ENCODE measurements at places on chromosomes 7 and 10.

DNA sequence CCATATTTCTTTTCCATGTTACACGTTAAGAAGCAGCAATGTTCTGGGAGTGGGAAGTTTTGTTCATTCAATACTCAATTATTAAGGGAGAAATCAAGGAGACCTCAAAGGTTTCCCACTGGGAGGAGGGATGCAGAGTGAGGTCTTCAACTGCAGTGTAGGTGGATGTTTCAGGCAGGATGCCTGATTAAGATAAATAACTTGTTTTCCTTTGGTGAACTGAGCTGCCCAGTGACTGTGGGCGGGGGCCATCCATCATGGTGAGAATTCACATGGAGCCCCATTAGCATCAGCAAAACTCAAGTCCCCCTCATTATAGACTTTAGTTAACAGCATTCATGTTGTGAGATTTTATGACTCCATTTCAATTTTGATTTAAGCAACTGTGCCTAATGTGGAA is 121.1 kb downstream of the PLPP4 start:
- DNase-seq = no peak

DNA sequence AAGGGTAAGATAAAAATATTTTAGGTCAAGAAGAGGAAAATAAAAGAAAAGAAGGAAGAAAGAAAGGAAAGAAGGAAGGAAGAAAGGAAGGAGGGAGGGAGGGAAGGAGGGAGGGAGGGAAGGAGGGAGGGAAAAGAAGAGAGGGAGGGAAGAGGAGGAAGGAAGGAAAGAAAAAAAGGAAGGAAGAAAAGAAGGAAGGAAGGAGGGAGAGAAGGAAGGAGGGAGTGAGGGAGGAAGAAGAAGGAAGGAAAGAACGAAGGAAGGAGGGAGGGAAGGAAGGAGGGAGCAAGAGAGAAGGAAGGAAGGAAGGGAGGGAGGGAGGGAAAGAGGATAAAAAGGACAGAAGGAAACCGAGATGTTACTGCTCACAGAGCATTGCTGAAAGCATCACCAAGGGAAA is 209.5 kb upstream of the PITRM1 start:
- DNase-seq = no peak

- no peak for DNase-seq
Observed at GRCh38 chr10:119940487-119940886, 48.0 kb downstream of the SEC23IP start.

DNA sequence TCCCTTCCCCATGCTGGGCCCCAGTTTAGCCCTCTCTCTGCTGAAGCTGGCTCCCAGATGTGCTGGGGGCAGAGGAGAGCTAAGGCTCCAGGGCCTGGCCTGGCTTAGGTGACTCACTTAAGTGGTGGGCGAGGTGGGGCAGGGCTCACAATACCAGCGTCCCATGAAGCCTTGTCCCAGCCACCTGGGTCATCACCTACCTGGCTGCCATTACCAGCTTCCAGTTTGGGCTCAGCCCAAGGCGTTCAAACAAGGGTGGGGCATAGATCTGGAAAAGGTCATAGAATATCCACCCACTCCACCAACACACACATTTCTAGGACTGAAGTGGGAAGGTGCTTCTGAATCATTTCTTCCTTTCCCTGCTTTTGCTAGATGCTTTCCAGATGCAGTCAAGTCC is 8.3 kb downstream of the KAZALD1 start:
- DNase-seq = no peak

GRCh38 chr7:417973-418601 is 101.6 kb downstream of the PDGFA start:
- DNase-seq = no peak

GRCh38 chr10:95756041-95756761 is at the start of gene ENTPD1:
ENTPD1 (plus strand) TSS chr10:95756163; CDS start chr10:95756240, 77 bp downstream.
- no peak for DNase-seq

DNA sequence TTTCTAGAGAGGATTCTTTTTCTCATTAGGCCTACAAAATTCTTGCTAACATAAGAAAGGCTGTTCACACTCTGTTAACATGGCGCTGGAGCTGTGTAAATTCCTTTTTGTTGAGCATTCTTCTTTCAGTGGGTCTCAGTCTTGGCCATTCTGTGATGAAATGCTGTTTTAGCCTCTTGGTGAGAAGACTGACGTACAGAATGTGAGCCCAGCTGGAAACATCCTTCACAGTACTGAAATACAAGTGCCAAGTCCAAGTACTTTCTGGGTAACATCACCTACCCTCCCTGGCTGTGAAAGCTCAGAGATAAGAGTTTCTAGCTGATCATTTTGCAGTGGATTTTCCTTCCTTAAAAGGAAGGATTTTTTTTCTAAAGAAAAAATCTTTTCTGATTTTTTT is 231.8 kb downstream of the AHR start:
- DNase-seq = no peak

DNA sequence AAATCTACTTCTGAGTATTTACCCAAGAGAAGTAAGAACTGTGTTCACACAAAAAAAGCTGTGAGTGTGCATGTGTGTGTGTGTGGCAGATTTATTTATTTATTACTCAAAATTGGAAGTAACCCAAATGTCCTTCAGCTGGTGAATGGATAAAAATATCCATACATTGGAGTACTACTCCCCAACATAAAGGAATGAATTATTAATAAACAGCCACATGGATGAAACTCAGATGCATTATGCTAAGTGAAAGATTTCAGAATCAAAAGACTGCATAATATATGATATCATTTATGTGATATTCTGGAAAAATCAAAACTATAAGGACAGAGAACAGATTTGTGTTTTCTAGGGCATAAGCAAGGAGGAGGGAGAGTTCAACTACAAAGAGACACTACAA is 47.1 kb upstream of the DNAH11 start:
- no peak for DNase-seq

DNA sequence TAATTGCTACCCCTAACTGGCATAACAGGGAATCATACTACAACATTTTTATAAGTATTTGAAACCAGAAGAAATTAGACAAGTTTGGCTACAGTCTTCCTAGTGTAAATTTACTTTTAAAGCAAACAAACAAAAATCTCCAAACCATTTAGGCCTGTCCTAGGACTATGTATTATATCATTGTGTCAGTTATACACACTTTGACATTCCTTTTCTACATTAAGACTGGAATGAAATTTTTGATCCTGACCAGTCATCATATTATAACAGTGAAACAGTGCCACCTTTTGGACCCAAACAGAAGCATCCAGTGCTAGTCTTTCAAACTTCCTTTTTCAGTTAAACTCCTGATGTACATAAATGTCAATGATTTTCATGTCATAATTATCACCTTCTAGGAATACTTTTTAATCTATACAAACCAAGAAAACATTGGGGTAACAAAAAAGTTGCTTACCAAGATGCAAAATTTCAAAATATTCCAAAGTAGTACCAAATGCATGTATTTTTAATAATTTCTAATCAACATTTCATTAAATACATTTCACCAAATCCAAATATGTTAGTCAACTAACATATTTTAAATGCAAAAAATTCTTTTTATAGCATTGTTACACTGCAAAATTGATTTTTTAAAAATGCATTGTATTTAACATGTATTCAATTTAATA is 75.7 kb downstream of the IMMP2L start:
- DNase-seq = peak; percentile 38

DNA sequence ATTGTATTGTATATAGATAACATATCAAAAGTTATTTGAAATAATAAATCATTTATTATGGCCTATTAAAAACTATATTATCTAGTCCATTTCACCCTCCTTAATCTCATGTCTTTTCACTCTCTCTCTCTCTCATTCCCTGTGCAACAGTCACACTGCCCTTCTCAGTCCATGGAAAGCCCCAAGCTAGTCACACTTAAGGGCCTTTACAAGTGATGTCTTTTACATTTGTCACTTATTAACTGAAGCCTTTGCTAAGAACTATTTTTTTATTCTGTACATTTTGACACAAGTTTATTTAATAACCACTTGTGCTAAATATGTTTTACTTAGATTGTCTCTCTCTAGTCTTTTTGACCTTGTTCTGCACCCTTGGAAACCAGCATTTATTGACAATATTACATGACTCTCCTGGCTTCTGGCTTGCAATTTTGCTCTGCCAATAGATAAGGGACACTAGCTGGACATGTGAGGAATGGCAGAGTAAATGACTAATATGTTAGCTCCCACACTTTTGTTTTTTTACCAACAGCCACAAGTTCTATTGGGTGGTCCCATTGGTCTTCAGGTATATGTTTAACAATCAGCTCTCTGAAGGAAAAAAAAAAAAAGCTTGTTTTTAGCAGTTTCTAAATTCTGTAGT is 706.8 kb upstream of the POT1 start:
- no peak for DNase-seq

DNA sequence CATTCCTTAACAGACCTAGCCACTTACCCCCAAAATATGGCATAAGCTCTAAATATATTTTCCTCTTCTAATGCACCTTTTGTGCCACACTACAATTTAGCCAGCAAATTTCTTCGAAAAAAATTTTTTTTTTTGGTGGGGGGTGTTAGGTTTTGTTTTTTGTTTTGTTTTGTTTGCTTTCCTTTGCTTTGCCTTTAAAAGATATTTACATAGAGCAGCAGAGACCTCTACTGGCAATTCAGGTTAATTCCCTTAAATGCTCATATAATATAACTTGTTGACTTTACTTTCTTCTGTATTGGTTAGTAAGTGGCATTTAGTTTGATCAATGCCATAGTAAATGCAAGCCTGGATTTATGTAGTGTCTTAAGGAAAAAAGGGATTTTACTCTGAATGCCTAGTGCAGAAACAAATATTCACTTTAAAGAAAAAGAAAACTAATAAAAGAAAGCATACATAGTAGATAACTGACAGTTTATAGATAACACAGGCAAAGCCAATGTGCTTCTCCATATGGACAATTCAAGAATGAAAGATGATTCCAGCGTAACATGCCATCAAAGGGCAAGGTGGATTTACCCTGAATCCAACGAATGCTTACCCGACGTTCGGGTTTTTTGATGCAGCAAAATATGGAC is 1250.6 kb downstream of the GATA3 start:
- DNase-seq = no peak

GRCh38 chr10:33509231-33509831 is 174.9 kb upstream of the NRP1 start:
- peak; percentile 60 for DNase-seq

GRCh38 chr10:33056828-33057596 is 99.0 kb upstream of the ITGB1 start:
- DNase-seq = no peak

DNA sequence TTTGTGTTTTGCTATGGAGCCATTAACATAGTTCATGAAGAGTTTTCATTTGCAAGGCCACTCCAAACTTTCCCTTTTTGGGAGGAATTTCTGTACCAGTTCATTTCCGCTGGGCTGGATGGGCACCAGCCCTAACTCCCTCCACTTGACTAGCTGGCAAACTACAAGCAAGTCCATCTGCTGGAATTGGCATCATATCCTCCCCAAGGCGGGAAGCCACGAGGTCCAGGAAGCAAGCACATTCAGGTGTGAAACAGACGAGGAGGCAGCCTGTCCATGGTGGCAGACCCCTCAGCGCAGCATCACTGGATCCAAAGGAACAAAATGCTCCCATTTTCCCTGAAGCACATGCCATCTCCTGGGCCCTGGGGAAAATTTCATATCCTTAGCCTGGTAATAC is 125.8 kb downstream of the ABLIM1 start:
- DNase-seq = no peak

GRCh38 chr10:119644205-119644814 is 6.9 kb upstream of the BAG3 start:
- no peak for DNase-seq

DNA sequence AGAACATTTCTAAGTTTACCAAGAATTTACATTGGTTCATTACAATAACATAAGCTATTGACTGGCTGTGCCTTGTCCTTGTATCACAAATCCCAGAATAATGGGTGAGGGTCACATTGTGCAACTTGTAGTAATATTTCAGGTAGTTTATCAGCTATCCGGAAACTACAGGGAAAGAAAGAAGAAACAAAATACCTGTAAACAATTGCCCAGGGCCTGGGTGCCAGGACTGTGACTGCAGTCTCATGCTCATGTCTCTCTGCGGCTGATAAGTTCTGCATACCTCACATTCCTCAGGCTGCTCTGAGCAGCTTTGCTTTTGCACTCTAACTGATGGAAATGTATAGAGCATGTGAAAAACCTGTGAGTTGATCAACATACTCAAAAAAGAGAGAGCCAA is 131.8 kb upstream of the TRIM24 start:
- no peak for DNase-seq

DNA sequence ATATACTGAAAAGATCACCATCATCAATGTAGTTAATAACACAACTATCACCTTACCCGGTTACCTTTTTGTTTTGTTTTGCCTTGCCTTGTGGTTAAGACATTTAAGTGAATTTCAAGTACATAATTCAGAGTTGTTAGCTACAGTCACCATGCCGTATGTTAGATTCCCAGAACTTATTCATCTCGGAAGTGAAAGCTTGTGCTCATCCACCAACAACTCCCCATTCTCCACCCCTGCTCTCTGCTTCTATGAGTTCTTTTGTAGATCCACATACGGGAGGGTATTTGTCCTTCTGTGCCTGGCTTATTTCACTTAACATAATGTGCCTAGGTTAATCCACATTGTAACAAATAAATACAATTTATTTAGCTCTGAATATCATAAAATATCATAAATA is 182.8 kb upstream of the ADARB2 start:
- DNase-seq = no peak

DNA sequence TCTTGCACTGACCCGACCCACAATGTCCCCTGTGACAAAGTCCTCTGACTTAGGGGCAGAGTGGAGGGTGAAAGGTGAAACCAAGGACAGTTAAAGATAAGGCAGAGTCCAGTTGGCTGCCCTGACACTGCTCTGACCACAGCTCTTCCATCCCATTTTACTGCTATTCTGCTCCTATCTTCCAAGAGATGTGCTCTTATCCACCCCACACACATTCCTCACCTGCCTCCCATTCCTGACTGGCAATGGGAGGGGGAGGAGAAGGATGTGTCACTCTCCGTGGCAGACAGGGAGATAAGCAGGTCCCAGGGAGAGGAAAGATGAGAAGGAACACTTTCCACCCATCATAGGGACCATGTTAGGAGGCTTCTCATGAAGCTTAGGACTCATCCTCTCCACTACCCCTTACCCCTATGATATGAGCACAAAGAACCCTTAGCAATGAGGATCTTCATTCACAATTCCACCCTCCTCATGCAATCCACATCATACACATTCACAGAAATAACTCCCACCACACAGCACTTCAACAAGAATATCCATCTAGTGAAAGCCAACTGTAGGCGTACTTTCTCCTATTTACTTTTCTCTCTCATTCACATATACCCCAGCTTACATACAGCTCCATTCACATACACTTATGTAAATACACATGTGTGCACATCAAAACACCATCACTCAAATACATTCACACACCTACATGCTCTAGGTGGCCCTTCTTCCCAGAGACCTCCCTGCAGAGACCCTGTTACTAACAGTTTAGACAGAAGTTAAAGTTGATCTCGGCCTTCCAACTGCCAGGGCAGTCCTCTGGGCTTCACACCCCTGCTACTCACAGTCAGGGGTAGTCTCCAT is 6.6 kb downstream of the SYNPO2L start:
- DNase-seq = no peak

- no peak for DNase-seq
Observed at GRCh38 chr10:71432956-71433767, 36.4 kb downstream of the CDH23 start.
